ENCODE measurements at places on chromosomes 7 and 10.

DNA sequence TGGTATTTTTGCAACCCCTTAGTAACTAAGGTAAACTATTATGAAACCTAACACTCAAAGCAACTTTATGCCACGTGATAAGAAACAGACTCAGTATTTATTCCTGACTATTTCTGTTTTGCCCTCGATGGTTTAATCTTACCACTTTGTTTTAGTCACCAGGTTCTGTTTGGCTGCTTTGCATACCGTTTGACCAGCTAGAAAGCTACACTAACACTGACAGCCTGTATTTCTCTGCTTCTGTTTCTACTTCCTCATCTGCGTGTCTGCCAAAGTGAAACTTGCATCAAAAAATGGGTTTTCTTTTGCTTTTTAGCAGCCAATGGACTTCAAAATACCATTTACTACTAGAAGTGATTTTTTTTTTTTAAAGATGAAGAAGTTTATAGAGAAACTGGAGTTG lies 802.5 kb downstream of the GRM8 start:
- DNase-seq = no peak

- no peak for DNase-seq
These were observed 7.4 kb upstream of the STEAP4 start for GRCh38 chr7:88314061-88314491.

GRCh38 chr10:99921948-99922347 lies 87.8 kb downstream of the DNMBP start:
- DNase-seq = no peak

DNA sequence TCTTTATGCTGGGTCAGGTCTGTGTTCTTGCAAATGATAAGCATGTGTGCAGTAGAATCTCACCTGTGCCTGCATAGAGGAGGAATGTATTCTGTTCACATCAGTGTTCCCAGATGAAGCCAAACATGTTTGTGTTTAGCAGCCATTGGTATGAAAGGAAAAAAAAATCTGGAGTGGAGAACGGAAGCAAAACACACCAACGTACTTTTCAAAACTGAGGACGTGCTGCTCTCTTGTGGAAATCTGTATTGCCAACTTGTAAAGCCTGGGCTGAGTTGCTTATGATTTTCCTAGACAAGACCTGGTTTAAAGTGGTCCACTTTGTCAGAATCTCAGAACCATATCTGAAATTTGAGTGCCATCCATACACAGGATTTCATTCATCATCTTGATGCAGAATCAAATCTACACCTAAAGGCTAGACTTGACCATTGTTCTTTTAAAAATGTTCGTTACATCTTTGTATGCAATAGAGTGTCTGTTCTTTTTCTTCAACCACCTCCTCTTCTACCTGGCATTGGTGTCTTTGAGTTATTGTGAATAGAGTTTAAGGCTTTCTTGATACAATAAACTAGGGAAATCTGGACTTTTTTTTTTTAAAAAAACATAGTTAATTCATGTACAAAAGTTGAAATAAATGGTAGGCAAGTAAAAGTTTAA lies 367.7 kb downstream of the PHF14 start:
- DNase-seq = no peak

GRCh38 chr10:34966451-34966850 lies 123.7 kb downstream of the CUL2 start:
- no peak for DNase-seq

GRCh38 chr10:88946200-88946599 lies 6.4 kb downstream of the ACTA2 start:
- DNase-seq = no peak

- no peak for DNase-seq
These were observed 468.1 kb downstream of the IPMK start for GRCh38 chr10:57799625-57800024.

GRCh38 chr7:151801782-151802468 lies 75.0 kb downstream of the PRKAG2 start:
- no peak for DNase-seq

- DNase-seq = no peak
These were observed 34.7 kb downstream of the TNRC18 start for GRCh38 chr7:5388905-5389433.

DNA sequence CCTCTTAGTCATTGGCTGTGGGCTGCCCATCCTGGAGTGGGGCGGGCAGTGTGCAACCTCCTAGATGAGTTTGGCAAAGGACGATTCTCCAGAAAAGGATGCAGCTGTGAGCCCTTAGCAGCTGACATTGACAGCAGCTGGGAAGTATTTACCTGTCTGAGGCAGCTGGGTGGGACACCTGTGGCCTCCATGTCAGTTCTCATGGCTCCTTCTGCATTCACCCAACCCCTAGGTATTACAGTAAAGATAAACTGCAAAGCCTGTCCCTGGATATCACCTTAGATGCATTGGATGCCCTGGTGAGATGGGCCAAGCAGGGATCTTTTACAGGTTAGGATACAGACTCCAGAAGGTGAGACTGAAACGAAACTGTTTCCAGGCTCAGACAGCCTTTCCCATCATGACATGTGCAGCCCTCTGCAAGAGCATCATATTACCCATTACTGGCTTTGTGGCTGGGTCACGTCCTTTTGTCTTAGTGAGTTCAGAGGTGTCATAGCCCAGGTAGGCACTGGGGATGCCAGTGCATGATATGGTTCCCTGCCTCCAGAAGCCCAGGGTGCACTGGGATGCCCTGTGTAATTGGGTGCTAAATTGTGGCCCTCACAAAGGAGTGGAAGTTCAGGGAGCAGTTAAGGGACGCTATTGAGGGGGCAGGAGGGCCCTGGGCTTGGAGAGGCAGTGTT lies 28.9 kb downstream of the MINDY4 start:
- no peak for DNase-seq

DNA sequence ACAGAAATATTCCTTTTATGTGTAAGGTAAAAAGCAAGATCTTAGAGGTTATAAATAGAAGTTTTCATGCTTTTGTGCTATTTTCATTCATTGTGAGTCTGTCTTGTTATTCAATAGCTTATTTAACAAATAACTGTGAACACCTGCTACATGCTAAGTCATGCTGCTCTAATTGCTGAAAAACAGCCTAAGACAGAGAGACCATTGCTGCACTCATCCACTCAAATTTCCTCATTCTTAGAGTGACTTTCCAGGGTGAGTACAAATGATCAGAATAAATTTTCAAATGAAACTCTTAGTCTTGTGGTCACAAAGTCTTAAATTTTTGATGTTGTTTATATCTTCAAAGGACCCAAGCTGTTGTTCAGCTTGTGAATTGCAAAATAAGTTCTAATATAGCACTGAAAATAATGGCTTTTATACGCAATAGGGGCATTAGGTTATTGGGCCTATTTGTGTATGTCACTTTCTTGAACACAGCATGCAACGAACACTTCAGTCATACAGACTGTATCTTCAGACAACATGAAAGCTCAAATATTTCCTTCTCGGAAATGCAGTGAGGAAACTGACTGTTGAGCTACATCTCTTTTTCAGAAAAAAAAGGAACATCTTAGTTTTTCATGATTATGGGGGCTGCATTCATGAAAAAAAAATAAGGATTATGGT lies 247.9 kb upstream of the PCDH15 start:
- DNase-seq = no peak

- no peak for DNase-seq
These were observed 34.6 kb upstream of the DAGLB start for GRCh38 chr7:6482307-6482706.
